ENCODE measurements at places on chromosomes 7 and 10.
A peak's percentile ranks its signal among the peaks of the same experiment; 100 is the strongest.

DNA sequence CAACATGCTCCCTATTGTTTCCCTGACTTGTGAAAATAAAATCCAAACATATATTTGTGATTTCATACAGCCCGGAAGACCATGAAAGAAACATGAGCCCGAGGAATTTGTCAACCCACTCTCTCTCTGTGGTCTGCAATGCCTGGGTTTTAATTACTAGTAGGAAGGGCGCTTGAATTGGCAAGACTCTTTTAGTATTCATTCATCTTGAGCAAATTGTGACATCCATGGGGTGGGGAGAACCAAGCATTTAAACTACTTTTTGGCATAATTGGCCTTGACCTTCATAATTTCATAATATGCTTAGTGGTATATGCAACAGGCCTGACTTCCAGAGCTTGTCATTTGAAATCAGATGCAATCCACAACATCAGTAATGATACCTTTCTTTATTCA, 142.4 kb upstream of the BMPER start:
- no peak for DNase-seq

GRCh38 chr7:30465046-30465810, 13.4 kb downstream of the NOD1 start:
- DNase-seq = peak; percentile 60

GRCh38 chr7:88206254-88206653, 13.6 kb downstream of the SRI start:
- DNase-seq = no peak

DNA sequence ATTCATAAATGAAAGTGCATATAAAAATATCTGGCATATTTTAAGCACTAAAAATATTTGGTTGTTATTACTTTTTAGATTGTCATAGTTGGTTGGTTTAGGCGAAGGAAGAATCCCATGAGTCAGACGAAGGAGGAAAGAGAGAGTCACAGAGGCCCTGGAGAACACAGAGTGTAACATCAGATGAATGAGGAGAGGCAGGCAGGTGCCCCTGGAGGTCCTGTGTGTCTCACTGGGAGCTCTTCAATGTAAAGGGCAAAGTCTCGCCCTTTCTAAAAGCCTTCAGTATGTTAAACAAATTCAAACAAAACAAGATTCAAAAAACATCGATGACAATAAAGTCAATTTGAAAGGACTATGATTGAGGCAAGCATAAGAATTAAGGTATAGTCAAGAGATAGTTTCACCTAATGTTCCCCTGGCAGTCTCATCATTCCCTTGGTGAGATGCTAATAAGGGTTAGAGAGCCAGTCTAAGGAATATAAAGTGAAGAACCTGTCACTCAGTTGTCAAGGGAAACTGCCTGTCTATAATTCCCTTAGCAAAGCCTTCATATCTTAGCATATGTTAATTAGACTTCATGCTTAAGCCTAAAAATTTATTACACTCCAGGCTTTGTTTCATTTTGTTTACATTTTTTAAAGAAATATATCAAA, 194.3 kb downstream of the TPK1 start:
- DNase-seq = no peak

DNA sequence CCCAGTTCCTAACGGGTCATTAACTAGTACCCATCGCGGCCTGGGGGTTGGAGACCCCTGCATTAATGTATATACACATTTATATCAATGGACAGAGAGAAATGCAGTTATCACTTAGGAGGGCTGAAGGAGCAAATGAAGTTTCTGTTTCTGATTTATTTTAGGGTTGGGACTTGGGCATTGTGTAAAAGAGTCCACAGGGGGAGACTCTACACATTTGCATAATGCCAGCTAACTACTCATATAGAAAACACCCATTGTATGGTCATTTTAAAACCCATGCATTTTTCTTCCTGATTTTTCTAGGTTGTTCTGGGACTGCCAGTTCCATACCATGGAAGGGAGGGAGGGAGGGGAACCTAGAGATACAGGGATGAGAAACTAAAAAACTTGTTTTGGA, 23.5 kb downstream of the BCCIP start:
- DNase-seq = no peak

Data from GM04503 (cell line).